ENCODE measurements at places on chromosomes 2 and 18.

DNA sequence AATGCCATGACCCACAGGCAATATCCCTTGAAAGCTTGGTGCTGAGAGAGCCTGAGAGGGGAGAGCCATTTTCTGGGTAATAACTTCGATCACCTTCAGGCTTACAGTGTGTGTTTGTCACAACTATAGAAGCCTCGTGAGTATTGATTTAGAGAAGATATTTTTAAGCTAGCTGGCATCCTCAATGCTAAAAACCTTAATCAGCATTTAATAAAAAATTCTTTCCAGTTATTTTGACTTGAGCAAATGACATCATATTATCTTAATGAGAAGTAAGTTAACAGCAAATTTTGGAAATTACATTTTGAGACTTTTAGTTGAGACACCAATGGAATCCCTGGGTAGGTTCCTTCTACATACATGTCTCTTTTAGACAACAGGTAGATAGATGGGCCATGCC lies 283.7 kb downstream of the NYAP2 start:
- no peak for DNase-seq

- DNase-seq: no peak
Measured at GRCh38 chr18:55489034-55489986, 98.7 kb downstream of the TCF4 start.

GRCh38 chr2:213320604-213321003 lies 36.3 kb downstream of the SPAG16 start:
- DNase-seq: no peak

DNA sequence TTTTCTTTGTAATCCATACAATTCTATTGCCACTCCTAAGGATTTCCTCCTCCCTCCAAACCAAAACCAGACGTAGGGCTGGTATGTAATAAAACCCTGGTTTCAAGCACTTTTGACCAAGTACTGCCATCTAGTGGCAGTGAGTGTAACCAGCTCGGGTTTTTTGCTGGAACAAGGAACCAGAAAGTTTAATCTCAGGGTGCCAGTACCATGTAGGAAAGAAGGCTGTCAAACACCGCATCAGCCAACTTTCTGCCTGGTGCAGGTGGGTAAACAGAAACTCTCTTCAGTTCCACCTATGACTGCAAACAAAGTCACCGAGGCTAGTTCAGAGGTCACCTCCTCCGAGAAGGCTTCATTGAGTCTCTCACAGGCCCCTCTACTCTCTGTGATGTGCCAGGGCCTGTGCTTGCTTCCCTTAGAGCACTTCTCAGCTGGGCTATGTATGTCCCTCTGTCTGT lies 10.2 kb upstream of the THNSL2 start:
- peak; percentile 33 for DNase-seq

GRCh38 chr18:3120356-3120755 lies 99.4 kb downstream of the MYOM1 start:
- no peak for DNase-seq

GRCh38 chr2:46073540-46074046 lies 223.6 kb upstream of the EPAS1 start:
- DNase-seq: no peak

DNA sequence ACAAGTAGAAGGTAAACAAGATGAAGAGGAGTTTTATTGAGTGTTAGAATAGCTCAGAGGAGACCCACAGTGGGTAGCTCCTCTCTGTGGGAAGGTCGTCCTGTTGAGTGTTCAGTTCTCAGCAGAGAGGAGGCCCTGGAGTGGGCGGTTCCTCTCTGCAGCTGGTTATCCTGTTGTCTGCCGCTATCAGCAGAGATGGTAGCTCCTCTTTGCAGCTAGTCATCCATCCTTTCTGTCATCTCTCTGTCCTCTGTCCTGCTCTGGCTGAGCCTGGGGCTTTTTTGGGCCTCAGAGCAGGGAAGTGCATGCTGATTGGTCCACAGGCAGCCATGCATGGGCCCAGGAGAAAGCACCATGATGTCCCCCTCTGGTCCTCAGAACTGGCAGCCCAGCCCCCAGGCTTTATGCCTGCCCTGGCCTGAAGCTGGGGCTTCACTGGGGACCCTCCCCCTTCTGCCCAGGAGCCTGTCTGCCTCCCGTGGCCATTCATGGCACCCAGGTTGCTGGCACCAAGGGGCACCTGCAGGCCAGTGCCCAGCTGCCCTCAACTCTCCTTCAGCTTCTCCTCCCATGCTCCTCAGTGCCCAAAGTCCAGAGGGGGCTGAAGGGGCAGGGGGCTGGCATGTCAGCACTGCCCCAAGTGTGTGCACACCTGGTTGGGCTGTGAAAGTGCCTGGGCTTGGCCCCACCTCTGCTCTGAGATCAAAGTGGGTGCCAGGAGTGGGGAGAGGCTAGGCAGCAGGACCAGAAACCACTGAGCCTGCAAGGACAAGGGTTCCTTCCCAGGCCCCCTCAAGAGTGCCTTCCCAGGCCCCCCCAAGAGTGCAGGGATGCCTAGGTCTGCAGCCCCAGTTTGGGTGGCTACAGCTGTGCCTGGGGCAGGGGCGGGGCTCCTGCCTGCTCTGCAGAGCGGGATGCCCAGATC lies 98.7 kb downstream of the TWIST2 start:
- no peak for DNase-seq

GRCh38 chr2:213644926-213645325 lies 360.7 kb downstream of the SPAG16 start:
- no peak for DNase-seq

GRCh38 chr2:17805717-17806363 lies 10.4 kb upstream of the MSGN1 start:
- DNase-seq: no peak

GRCh38 chr2:165573534-165574461 lies 104.3 kb downstream of the CSRNP3 start:
- no peak for DNase-seq

GRCh38 chr2:109098251-109098920 lies 30.6 kb upstream of the SH3RF3 start:
- no peak for DNase-seq

GRCh38 chr2:65922030-65922429 lies 489.6 kb upstream of the SPRED2 start:
- no peak for DNase-seq

DNA sequence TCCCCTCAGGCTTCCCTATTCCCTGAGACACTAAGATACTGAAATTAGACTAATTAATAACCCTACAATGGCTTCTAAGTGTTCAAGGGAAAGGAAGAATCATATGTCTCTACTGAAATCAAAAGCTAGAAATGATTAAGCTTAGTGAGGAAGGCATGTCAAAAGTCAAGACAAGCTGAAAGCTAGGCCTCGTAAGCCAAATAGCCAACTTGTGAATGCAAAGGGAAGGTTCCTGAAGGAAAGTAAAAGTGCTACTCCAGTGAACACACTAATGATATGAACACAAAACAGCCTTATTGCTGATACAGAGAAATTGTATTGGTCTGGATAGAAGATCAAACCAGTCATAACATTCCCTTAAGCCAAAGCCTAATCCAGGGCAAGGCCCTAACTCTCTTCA lies 10.0 kb downstream of the ZC3H8 start:
- no peak for DNase-seq

DNA sequence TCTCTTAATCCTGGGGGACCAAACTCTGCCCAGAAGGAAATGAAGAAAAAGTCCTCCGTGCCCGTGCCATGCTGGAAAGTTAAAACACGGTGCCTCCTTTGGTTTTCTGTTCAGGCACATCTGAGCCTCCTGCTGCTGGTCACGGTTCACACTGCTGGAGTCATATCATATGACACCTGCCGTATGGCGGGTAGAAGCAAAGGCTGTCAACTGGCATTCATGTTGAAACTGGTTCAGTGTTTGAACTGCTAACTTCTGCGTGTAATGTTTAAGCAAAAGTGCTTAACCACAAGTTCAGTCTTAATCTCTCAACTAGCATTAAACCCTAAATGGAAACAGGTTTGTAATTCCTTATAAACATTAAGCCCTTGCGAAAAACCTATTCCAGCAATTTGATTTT lies 3.1 kb downstream of the STK39 start:
- DNase-seq: peak; percentile 26

DNA sequence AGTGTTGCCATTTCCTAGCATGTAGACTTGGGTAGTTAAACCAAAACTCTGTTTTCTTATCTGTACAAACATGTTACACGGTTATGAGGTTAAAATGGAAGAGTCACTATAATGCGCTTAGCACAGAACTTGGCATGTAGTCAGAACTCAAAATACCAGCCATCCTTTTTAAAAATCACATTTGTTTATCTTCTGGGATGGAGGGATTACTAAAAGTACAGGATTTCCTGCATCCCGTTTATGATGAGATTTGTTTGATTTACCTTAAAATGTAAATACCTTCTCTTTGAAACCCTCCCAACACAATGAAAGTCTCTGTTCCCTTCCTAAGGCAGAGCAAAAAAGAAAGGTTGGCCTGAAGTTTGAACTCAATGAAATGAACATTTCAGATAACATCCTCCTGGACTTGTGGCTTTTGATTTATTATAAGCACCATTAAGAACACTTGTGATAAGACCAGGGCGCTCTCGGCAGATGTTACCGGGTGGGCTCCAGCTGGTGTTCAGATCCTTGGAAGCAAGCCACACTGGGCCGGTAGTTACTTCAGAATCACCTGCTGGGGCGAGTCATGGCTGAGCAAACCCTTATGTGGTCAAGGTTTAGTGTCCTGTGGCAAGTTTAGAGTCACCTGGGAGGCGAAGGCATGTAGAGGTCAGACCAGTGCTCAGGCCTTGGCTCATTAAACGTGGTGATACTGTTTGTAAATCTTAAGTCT lies 105.7 kb downstream of the MGAT5 start:
- no peak for DNase-seq

DNA sequence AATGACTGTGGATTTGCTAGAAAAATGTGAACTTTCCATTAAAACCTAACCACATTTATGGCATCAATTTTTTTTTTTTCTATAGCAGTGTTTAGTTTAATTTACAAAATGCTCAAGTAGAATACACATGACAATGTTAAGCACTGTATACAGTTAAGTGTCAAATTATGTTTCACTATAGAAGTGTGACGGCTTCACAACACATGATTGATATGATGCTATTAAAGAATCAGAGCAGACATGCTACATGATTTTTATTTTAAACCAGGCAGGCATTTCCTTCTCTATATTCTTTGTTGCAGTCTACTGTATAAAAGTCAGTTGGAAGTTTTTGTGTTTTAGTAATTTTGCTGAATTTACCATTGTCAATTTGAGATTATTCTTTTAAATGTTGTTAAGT lies 43.6 kb downstream of the PROKR1 start:
- no peak for DNase-seq

DNA sequence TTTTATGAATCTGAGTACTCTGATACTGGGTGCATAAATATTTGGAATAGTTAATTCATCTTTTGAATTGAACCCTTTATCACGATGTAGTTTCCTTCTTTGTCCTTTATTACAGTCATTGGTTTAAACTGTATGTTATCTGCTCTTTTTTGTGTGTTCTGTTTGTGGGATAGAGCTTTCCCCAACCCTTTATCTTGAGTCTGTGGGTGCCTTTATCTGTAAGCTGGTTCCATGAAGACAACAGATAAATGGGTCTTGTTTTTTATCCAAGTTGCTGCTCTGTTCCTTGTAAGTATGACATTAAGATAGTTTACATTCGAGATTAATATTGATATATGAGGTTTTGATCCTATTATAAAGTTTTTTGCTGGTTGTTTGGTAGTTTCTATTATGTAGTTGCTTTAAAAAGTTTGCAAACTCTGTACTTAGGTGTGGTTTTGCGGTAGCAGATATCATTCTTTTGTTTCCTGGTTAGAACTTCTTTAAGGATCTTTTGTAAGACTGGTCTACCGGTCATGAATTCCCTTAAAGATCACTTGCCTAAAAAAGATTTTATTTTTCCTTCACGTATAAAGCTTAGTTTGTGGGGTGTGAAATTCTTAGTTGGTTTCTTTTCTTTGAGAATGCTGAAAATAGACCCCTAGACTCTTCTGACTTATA lies 1451.3 kb upstream of the SLC39A10 start:
- no peak for DNase-seq

DNA sequence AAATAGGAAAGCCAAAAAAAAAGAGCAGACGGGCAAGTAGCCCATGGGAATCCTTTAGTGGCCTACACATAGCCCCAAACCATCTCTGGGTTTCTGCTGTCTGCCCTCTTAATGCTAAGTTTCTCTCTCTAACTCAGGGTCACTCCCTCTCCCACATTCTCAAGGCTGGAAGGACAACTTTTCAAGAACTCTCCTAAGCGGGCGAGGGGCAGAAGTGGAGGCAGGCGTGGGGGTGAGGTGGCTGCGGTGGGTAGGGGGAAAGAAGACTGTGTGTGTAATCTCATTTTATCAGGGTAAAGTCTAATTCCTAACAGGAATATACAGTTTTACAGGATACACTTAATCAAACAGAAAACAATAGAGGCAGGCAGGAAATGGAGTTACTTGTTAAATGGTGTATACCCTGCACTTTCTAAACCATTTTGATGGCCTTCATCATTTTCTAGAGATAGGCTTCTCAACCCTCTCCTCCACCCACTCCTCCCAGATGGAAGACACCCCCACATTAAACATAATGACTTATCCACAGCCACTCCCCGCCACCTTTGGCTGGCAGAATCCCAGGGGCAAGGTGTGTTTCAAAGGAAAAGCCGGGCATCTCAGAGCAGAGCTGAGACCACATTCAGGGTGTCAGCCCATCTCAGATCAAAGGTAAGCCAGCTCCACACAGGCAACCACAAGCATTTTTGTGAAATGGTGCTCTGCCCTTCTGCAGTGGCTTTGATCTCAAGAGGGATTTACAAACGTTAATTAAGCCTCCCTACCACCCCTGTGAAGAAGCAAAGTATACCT lies 6.8 kb downstream of the SMAD7 start:
- DNase-seq: no peak

GRCh38 chr2:240411261-240412160 lies 24.0 kb upstream of the GPC1 start:
- DNase-seq: no peak

- DNase-seq: no peak
Measured at GRCh38 chr2:98532756-98533155, 75.6 kb downstream of the COA5 start.

- no peak for DNase-seq
Measured at GRCh38 chr2:221895366-221896121, 323.4 kb upstream of the EPHA4 start.

Measured in stimulated activated CD4-positive, alpha-beta T cell treated with anti-CD3 and anti-CD28 coated beads, Interleukin-12 subunit alpha, Interleukin-12 subunit beta, amount 100 ng/mL, for 4 hours (primary cell).